Right atrium auricular region (tissue), 2 donors: ENCODE measurements at places on chromosomes 1 and 21. TPM values are rescaled to one million over a fixed set of nuclear protein-coding genes. Genes with fewer than 3 reads are reported as not detected.

OR2T35 gene
- total RNA-seq, result not detected

SPATA45 gene
- total RNA-seq, result not detected

SRP9 gene
- total RNA-seq, result 216 TPM

- H3K27me3 ChIP-seq, result no peaks in the 10 kb centered on the region
- H3K27ac ChIP-seq, result no peak overlapping the region
- no peak overlapping the region for H3K4me3 ChIP-seq
- no peaks in the 10 kb centered on the region for H3K4me1 ChIP-seq
These were observed 32.7 kb upstream of the KHDRBS1 start for GRCh38 chr1:31980835-31981455.

DNA sequence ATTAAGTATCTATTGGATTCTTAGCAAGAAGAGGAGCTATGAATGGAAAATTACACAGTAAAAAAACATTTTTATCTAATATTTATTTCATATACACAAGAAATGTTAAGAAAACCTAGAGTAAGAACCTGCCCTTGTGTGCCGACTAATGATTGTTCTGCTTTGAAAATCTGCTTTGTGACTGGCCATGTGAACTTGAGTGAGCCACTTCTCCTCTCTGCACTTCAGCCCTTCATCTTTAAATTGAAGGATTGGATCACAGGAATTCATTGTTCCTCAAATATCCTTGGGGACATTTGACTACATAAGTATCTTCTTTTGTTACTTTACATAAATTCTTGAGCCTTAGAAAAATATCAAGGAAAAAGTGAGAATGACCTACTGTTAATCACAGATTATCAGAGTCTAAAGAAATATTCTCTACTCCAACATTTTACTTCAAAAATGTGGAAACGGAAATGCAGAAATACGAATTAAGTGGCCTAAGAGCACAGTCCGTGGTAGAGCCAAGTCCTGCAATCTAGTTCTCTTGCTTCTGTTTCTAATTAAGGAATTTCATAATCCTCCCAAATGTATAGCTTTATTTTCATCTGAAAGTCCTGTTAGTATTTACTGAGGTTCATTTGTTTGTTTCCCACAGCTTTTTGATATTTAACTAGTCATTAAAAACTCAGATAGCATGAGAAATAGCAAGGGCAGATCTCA lies 46.3 kb upstream of the SAMSN1 start:
- H3K27me3 ChIP-seq, result no peaks in the 10 kb centered on the region
- H3K27ac ChIP-seq, result no peak overlapping the region
- no peak overlapping the region for H3K4me3 ChIP-seq
- H3K4me1 ChIP-seq, result no peaks in the 10 kb centered on the region
- no peaks in the 10 kb centered on the region for H3K36me3 ChIP-seq

DNA sequence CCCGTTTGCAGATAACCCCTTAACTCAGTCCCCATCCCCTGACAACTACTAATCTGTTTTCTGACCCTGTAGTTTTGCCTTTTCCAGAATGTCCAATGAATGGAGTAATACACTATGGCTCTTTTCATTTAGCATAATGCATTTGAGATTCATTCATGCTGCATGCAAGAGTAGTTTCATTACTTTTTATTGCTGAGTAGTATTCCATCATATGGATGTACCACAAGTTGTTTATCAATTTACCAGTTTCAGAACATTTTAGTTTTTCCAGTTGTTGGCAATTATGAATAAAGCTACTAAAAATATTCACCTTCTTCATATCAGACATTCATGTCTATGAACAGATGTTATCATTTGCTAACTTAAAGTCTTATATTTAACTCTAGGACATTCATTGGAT lies 45.3 kb downstream of the STXBP3 start:
- no peaks in the 10 kb centered on the region for H3K4me1 ChIP-seq
- no peak for DNase-seq
- no peak overlapping the region for H3K4me3 ChIP-seq
- no peaks in the 10 kb centered on the region for H3K27me3 ChIP-seq

DNA sequence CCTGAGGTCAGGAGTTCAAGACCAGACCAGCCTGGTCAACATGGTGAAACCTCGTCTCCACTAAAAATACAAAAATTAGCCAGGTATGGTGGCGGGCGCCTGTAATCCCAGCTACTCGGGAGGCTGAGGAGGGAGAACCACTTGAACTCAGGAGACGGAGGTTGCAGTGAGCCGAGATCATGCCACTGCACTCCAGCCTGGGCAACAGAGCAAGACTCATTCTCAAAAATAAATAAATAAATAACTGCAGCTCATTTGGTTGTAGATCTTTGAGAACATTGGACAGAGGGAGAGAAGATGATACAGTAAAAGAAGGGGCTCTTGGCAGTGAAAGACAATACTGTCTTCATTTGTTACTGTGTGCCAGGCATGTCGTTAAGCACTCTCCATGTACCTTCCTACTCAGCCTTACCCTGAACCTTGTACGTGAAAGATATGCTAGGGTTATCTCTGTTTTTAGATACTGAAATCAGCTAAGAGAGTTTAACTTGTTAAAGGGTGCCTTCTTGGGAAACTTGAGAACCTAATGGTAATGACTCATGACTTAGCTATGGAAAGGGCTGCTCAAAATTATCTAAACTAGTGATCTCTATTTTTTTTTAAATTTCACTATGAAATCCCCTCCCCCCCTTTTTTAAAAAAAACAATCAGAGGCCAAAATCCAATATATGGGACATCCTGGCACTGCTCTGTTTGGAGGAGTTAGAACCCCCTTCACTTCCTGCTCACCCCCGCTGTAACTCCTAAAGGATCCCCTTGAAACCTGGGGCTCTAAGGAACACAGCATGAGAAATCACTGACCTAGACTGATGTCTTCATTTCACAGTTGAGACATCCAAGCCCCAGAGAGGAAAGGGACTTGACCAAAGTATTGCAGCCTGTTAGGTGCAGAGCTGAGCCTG lies 6.8 kb upstream of the KPNA6 start:
- no peak overlapping the region for H3K4me3 ChIP-seq
- DNase-seq, result no peak
- H3K27ac ChIP-seq, result no peak overlapping the region
- H3K4me1 ChIP-seq, result no peaks in the 10 kb centered on the region
- no peaks in the 10 kb centered on the region for H3K27me3 ChIP-seq
